ENCODE measurements at places on chromosomes 1 and 21.

DNA sequence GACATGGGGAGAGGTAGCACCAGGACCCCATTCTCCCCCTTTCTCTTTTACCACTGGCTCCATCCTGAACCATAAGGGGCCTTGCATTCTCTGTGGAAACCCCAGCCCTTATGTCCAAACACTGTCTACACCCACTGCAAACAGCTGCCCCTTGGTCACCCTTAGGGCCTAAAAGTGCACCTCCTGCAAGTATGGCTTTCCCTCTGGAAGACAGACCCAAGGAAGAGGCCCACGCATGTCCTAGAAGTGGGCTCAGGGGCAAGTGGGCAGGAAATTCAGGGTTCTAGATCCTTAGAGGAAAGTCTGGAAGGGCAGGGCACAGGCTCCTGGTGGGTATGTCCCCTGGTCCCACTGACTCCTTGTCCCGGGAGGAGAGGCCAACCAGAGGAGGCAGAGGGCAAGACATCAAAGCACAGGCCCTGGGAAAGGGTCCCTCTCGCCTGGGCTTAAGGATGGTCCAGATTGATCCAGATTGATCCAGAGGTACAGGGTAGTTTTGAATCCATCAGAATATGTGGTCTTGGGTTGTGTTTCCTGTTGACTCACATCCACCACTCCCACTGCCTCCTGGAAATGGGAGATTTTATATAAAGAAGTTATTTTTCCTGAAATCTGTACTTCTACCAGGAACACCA is 150.9 kb downstream of the GRIK3 start:
- no peak for DNase-seq

DNA sequence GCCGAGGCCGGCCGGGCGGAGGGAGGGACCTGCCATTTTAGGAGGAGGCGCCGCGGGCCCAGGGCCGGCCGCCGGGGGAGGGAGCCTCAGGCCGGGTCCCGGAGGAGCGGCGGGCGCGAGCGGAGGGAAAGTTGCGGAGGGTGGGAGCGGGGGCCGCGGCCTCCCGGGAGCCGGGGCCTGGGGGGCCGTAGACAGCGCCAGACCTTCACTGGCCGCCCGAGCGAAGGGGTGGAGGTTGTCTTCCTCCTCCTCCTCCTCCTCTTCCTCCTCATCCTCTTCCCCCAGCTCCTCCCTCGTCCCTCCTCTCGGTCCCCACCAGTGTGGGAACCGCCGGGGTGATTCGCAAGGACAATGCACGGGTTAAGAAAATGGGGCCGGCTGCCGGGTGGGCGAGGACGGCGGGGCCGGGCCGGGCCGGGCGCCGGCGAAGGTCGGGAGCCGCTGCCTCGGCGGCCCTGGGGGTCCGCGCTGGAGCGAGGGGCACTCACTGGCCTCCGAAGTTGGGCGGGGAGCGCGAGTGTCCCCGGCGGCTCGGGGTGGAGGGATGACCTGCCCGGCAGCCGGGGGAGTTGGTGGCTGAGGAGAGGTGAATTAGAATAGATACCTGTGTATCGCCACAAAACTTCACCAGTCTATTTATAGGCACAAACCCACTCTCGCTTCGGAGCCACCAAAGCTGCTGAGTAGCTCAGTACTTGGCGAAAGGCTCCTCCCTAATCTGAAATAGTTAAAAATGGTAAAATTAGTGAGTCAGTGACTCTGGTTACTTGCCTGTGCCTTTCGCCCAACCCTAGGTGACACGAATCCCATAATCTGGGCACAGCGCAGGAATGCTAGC is 1.3 kb downstream of the DYRK1A start:
- no peaks in the 10 kb centered on the region for H3K27me3 ChIP-seq
- H3K36me3 ChIP-seq: peaks cover 13% of the 10 kb centered on the region

- H3K36me3 ChIP-seq: no peaks in the 10 kb centered on the region
- no peak within 1 kb of the TSS for H3K27ac ChIP-seq
- peaks cover 3% of the 10 kb centered on the region for H3K4me1 ChIP-seq
- peak; percentile 56 for DNase-seq
- H3K4me3 ChIP-seq: no peak within 1 kb of the TSS
Measured at GRCh38 chr1:32886004-32886827, at the start of gene HPCA. HPCA (plus strand) TSS chr1:32886491; CDS start chr1:32888899, 2,408 bp downstream.

DNA sequence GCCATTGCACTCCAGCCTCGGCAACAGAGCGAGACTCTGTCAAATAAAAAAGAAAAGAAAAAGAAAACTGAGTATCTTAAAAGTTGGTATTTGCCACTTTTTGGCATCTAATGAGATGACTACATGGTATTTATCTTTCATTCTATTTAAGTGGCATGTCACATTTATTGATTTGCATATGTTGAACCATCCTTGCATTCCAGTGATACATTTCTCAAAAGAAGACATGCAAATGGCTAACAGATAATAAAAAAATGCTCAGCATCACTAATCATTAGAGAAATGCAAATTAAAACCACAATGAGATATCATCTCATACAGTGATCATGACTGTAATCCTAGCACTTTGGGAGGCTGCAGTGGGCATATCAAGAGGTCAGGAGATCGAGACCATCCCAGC is 28.1 kb downstream of the SFPQ start:
- H3K27me3 ChIP-seq: no peaks in the 10 kb centered on the region
- H3K27ac ChIP-seq: no peak overlapping the region
- H3K36me3 ChIP-seq: peaks cover 5% of the 10 kb centered on the region
- peaks cover 4% of the 10 kb centered on the region for H3K4me1 ChIP-seq
- H3K4me3 ChIP-seq: no peak overlapping the region

DNA sequence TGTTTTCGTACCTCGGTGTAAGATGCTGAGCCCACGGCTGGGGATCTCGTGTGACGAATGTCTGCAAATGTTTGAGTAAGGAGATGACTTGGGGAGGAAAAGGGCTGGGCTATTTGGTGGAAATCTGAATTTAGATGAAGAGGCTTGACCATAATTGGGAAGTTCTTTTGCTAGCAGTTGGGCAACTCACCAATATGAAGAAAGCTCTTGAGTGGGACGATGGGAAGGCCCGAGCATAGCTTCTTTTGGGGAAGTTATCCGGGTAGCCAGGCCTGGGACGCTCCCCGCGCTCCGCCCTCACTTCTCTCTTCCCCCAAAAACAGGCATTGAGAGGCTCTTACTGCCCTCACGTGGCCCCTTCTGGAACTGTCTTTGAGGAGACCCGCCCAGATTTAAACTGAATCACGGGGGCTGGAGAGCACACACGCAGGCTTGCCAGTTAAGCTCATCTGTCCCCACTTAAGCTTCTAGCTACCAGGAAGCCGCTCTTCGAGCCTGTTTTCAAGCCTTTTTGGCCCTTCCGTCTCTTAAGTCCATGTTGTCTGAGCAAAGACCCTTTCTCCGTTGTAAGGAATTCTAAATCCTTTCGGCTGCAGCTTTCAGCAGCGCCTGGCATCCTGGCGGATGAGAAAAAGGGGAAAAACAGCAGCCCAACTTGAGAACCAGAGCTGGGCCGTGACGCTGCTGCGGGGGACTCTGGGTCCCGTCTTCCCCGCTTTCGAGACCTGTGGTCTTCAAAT is 93.1 kb downstream of the NID1 start:
- no peaks in the 10 kb centered on the region for H3K36me3 ChIP-seq
- peaks cover 17% of the 10 kb centered on the region for H3K27me3 ChIP-seq
- peaks cover 16% of the 10 kb centered on the region for H3K4me1 ChIP-seq

DNA sequence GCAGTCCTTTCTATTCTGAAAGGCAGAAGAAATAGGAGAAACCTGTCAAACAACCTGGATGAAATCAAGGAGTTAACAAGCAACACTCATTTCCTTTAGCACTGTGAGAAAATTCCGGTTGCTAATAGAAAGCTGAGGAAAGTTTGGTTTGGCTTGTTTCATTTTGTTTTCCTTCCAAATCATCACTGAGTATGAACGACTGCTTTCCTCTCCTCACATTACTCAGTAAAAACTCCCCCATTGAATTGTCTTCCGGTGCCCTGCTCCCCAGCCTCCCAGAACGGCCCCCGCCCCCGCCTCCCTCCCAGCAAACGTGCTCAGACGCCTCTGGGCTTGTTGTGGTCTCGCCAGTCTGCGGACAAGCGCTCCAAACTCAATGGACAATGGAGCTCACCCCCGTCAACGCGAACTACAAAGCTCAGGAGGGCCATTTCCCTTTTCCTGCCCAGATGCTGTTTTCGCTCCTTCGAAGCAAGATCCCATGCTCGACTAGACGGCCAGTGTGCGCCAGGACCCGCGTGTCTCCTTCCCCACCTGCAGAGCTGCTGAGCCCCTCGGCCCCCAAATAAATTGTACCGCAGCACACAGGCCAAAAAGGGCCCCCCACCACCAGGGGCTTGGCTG is 747 bp downstream of the STX6 start:
- peak overlapping the region; percentile 95 for H3K4me3 ChIP-seq
- peaks cover 29% of the 10 kb centered on the region for H3K36me3 ChIP-seq
- peaks cover 48% of the 10 kb centered on the region for H3K4me1 ChIP-seq
- peak overlapping the region; percentile 89 for H3K27ac ChIP-seq
- peak; percentile 62 for DNase-seq

GRCh38 chr1:89261926-89262515 is 10.6 kb downstream of the GBP5 start:
- peaks cover 83% of the 10 kb centered on the region for H3K36me3 ChIP-seq
- H3K4me1 ChIP-seq: peaks cover 75% of the 10 kb centered on the region
- peak overlapping the region; percentile 34 for H3K4me3 ChIP-seq
- no peak for DNase-seq
- H3K27me3 ChIP-seq: no peaks in the 10 kb centered on the region
- peak overlapping the region; percentile 84 for H3K27ac ChIP-seq

DNA sequence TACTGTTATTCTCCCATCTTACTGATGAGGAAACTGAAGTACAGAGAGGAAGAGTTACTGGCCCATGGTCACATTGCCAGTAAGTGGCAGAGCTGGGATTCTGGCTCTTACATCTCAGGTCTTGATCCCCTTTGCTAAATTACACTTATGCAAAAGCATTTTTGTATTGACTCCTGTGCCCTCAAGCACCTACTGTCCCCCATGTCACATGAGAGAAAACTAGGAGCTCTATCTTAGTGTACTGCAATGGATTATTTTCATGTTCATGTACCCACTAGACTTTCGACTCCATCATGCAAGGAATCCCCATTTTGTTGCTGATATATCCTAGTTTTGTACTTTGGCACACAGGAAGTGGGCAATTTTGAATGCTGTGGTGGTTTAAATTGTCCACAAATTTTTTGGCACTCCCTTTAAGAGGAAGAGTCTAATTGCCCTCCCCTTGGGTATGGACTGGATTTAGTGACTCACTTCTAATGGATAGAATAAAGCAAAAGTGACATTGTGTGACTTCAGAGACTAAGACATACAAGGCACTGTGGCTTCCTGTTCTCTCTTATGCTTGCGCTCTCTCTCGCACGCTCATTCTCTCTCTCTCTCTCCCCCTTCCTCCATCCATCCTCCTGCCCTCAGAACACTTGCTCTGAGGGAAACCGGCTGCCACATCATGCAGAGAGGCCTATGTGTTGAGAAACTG is 43.5 kb upstream of the JAK1 start:
- H3K4me3 ChIP-seq: no peak overlapping the region
- peaks cover 15% of the 10 kb centered on the region for H3K36me3 ChIP-seq
- peaks cover 4% of the 10 kb centered on the region for H3K27me3 ChIP-seq
- DNase-seq: peak; percentile 20
- peaks cover 38% of the 10 kb centered on the region for H3K4me1 ChIP-seq

- H3K36me3 ChIP-seq: no peaks in the 10 kb centered on the region
- no peaks in the 10 kb centered on the region for H3K4me1 ChIP-seq
- no peak for DNase-seq
- no peak overlapping the region for H3K27ac ChIP-seq
Measured at GRCh38 chr21:37921091-37921490, 4.8 kb upstream of the KCNJ6 start.

DNA sequence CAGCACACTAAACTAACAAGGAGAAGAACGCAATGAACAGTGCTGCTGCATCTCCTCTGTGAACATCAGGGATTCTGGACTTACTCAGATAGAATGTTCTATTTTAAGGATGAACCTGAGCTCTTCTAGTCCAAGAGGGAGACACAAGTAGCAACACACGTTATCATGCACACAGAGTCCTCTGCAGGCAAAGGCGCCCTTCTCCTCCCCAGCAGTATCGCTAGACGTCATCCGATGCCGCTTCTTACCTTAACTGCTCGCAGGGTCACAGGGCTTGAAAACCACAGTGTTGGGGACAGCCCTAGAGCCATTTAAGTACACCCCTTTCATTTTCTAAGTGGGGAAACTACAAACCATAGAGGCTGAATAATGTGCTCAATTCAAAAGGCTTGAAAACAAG is 74.5 kb downstream of the HIVEP3 start:
- H3K27me3 ChIP-seq: no peaks in the 10 kb centered on the region
- peaks cover 15% of the 10 kb centered on the region for H3K4me1 ChIP-seq
- no peak overlapping the region for H3K4me3 ChIP-seq
- DNase-seq: no peak
- no peak overlapping the region for H3K27ac ChIP-seq

DNA sequence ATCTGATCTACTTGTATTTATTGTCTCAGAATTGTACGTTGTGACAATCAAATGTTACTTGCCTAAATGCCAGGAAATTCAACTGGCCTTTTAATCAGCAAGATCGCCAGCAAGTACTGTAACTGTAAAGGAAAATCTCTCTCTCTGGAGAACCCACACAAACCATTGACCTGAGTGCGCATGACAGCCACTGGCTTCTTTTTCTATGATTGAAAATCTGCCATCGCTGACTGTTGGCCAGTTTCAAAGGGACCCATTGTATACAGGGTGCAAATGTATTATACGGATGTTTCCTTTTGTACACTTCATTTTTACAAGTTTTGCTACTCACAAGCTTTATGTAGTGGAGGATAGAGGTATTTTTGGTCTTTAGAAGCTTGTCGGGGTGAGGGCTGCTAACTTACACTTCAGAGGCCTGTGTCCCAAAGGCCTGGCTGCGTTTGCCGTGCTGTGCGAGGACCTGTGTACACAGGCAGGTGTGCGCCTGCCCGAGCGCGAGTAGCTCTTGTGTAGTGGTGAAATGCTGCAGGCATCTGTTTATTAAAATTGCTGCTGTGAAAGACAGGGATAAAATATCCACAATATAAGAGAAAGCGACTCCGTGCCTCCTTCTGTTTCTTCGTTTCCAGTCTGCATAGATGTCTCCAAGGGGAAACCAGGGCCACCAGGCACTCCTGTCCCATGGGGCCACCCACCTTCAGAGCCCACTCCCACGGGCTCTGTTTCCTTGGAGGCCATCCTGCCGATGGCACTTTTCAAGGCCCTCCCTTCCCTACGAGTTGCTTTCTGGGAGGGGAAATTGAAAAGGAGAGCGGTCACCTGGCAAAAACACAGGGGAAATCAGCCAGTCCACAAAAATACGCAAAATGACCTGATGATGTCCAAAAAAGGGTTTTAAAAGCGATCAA is 25.3 kb upstream of the TRAPPC10 start:
- H3K36me3 ChIP-seq: peaks cover 4% of the 10 kb centered on the region
- no peaks in the 10 kb centered on the region for H3K27me3 ChIP-seq
- H3K27ac ChIP-seq: no peak overlapping the region
- no peak for DNase-seq
- H3K4me3 ChIP-seq: no peak overlapping the region

DNA sequence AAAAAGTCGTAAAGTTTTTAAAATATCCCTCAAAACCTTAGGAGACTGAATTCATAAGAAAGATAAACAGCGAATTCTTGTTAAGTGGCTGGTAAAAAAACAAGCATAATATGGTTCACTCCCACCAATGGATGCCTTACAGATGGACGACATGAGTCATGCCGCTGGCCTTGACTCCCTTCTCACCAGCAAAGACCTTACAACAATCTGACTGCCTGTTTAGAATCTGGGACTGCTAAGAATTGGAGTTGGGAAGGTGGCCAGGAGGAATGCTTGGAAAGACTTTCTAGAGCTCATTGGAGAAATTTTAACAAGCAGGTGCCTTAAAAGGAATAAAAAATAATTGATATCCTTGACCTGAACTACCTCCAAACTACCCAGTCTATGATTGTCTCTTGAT is 206.9 kb upstream of the FMN2 start:
- no peak overlapping the region for H3K27ac ChIP-seq
- H3K4me1 ChIP-seq: no peaks in the 10 kb centered on the region
- no peaks in the 10 kb centered on the region for H3K27me3 ChIP-seq
- no peak for DNase-seq
- no peak overlapping the region for H3K4me3 ChIP-seq
